ENCODE measurements at places on chromosomes 11 and 22.
A peak's percentile ranks its signal among the peaks of the same experiment; 100 is the strongest.

DNA sequence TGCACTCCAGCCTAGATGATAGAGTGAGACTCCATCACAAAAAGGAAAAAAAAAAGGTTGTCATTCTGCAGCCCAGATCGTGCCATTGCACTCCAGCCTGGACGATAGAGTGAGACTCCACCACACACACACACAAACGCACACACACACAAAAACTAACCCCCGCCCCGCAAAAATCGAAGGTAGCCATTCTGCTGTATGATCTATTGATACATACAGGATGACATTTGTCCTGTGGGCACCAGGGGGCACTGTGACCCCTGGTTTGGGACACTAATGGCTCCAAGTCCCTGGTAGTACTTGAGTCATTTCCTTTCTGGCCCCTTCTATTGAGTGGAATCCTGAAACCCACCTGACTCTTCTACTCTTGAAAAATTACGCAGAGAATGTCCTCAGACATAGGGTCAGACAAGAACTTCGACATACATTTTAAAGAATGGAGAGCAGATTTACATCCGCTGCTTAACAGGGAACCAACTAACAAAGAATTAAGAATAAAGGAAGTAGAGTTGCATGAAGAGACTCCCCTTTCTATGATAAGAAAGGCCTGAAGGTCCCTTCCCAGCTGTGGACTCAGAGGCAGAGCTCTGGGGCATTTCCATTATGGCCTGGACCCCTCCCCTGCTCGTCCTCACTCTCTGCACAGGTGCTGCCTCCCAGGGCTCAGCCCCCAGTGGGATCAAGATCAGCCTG lies 35.0 kb upstream of the PRAME start:
- DNase-seq: peak; percentile 86

- DNase-seq: no peak
These were observed 23.5 kb upstream of the P2RY6 start for GRCh38 chr11:73248526-73249185.

- DNase-seq: no peak
These were observed 33.2 kb upstream of the CEP126 start for GRCh38 chr11:101881586-101881985.

- no peak for DNase-seq
These were observed 268.6 kb upstream of the PITPNB start for GRCh38 chr22:28187612-28188011.

- no peak for DNase-seq
These were observed 21.8 kb downstream of the RTN4RL2 start for GRCh38 chr11:57481915-57482781.

Data from OCI-M1 (cell line).